Stromal cell of bone marrow (primary cell): ENCODE measurements at places on chromosomes 2 and 18.

DNA sequence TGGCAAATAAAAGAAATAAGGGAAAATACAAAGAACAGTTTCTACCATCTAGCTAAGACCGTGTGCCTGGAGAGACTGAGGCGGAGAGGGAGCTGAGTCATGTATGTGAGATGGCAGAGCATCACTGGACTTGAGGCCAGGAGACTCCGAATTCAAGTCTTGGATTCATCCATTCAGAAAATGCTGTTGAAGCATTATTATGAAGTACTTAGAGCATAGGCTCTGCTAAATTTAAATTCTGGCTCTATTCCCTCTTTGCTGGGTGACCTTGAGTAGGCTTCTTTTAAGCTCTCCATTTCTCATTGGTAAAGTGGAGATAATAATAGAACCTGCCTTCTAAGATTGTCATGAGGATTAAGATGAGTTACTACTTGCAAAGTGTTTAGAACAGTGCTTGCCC lies 34.7 kb downstream of the NPHP1 start:
- DNase-seq = no peak

GRCh38 chr2:9610781-9611548 lies 19.8 kb downstream of the YWHAQ start:
- DNase-seq = no peak

GRCh38 chr18:32276906-32277305 lies 87.1 kb downstream of the MEP1B start:
- no peak for DNase-seq

DNA sequence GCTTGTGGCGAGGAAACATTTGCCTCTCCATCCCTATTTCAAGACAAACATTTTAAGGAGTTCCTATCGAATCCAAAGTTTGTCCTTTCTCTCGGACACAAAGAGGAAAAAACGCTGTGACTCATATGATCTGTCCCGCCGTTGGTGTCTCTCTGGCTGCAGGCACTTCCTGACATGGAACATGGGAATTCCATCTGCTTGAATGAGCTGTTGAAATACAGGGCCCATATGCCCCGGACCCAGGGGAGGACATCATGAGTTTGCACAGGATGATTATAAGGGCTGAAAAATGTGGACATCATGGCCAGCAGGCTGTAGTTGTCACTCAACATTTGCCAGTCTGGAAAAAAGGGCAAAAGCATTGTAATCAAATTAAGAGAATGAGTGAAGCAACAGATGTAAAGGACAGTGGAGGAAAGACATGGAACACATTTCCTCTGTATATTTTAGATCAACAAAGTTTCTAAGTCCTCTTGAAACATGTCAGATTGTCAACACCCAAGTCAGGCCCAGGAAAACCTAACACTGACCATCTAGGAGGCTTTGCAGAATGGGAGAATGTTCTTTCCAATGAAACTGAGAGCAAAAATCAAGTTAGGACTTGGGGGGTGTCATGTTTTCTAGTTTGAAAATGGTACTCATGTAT lies 103.2 kb upstream of the SMIM21 start:
- DNase-seq = no peak

GRCh38 chr2:158099716-158100115 lies 2.0 kb upstream of the UPP2 start:
- DNase-seq = peak; percentile 11

DNA sequence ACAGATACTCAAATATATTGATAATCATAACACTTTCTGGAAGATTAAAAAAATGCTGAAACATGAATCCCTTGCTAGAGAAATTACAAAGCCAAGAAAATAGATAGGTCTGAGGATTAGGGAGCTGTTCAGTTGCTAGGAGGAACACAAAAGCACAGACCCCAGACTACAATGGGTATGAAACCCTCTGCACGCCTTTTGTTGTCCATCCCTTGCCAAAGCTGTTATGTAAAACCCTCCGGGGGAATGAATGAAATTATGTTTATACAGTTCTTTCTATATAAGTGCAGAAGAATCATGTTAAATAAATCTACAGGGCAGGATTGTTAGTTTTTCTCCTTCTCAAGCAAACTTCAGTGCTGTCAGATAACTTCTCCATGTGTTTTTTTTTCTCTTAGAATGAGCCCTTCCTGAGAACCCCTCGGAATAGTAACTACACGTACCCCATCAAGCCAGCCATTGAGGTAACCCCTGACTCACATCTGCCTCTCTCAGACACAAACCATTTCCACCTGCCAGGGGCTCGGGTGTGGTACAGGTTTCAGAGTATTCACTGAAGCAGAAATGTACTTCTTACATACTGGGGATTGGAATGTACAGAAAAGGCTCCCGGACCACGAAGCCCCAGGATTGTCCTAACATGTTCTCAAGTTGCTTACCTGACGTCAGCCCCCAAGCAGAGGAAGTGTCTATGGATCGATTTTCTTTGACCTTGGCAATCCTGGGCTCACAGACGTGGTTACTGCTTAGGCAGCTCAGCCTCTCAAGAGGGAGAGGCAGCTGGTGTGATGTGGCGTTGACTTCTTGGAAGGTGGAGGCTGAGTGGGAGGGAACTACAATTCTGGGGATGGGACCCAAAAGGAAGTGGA lies 118.0 kb downstream of the PLB1 start:
- DNase-seq = no peak

- DNase-seq = no peak
Observed at GRCh38 chr2:71618327-71619113, 165.2 kb downstream of the DYSF start.

- DNase-seq = no peak
Observed at GRCh38 chr18:42363446-42364441, 408.7 kb downstream of the PIK3C3 start.

GRCh38 chr2:137892739-137893138 lies 71.5 kb upstream of the HNMT start:
- no peak for DNase-seq

DNA sequence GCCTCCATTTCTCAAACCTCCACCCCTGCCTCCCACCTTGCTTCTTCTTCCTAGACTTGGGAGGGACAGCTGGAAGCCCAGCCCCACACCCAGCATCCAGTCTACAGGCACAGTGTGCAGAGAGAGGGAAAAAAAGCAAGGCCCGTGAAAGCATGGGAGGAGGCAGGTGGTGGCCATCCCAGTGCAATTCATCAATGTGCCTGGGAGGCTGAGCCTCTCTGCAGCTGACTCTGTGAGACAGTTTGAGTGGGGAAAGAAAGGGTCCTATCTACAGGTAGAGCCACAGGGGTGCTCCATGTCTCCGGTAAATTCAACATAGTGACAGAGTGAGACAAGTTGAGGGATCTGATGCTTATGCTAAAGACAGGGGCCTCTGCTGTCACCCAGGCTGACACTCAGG lies 340.6 kb downstream of the DYSF start:
- DNase-seq = no peak

- DNase-seq = no peak
Observed at GRCh38 chr2:211351987-211352386, 795.6 kb downstream of the CPS1 start.

- DNase-seq = no peak
Observed at GRCh38 chr2:181642086-181642485, 14.8 kb downstream of the CERKL start.

DNA sequence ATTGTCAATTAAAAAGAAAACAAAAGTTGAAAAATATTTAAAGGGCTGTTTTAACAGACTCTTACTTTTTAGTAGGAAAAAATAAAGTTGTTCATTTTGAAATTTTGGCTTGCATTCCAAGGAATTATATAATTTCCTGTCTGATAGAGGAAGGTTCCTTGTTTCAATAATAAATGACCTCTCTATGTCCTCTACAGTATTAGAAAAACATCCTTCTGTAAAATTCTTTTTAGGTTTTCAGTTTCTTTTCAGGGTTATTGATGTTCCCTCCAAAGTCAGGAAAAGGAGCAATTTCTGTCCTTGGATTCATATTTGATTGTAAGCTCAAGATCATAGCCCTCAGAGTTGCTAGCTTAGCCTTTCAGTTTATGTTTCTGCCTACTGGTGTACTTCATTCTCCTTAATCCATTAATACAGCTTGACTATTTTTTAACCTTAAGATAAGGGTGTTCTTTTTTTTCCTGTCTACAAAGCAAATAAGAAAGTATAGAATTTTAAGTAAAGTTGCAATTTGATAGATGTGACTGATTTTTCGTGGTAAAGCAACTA lies 125.2 kb upstream of the COL3A1 start:
- no peak for DNase-seq

DNA sequence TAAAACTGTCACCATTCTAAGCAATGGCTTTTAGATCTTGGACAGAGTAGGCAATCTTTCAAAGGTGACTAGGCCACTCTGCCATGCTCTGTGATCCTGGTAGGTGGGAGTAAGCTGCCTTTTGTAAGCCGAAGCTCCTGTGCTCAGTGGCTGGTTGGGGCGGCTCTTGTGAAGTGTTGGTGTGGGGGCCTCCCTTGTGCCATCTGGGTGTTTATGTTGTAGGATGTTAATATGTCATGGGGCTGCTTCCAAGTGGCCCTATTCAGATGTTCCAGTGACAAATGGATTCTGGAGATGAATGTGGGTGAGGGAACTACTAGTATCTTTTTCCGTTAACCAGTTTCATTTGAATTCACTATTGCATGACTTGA lies 116.8 kb upstream of the SPRED2 start:
- DNase-seq = no peak

DNA sequence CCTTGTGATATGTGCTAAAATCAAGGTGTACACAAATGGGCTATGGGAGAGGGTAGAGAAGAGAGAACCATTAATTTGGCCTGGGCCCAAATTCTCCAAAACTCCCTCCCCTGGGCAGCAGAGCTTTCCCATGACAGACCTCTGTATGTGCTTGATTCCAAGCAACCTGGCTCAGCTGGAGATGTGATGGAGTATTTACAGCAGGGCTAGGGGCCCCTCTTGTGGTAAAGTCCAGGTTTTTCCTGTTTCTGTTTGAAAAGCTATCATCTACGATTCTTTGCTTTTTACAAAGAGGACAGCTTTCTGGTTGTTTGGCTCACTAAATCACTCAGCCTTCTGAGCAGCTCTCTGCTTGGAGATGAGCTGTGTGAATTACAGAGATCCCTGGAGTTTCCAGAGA lies 40.3 kb downstream of the KCNS3 start:
- no peak for DNase-seq

GRCh38 chr2:72162574-72162973 lies 14.9 kb upstream of the CYP26B1 start:
- DNase-seq = no peak

DNA sequence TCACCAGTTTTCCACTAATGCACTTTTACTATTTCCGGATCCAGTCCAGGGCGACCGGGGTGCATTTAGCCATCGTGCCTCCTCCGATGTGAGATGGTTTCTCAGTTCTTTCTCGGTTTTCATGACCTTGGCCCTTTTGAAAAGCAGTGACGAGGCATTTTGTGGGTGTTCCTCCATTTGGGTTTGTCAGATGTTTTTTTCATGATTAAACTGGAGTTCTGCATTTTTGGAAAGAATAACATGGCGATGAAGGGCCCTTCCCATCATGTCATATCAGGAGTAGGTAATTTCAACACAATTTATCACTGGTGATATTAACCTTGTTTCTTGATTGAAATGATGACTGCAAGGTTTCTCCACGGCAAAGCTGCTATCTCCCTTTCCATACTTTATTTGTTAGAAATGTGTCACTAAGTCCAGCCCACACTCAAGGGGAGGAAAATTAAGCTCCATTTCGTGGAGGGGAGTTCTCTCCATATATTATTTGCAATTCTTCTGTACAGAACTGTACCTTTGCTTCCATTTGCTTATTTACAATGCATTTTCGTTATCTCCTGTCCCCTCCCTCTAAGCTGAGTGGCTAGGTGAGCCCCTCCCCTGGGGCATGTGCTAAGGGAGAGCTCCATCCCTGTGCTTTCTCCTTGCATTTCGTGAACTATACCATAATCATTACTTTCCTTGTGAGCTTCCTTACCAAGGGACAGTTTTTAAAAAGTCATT lies 8.9 kb upstream of the KLF11 start:
- DNase-seq = no peak

DNA sequence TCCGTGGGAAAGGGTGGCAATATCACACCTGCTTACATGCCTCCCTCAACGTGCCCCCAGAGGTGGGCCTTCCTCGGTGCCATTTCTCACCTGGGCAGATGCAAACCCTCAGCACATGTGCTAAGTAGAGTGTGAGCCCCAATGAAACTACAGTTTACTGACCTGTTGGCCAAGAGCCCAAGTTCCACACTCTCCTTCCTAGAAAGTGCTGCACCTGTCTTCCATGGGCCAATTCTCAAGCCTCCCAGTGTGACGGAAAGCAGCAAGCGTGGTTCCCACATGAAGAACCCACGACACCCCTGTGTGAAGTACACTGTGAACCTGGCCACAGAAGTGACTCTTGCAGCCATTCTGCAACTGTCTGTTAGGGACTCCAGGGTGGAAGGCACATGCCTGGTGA lies 73.7 kb downstream of the UXS1 start:
- DNase-seq = no peak

DNA sequence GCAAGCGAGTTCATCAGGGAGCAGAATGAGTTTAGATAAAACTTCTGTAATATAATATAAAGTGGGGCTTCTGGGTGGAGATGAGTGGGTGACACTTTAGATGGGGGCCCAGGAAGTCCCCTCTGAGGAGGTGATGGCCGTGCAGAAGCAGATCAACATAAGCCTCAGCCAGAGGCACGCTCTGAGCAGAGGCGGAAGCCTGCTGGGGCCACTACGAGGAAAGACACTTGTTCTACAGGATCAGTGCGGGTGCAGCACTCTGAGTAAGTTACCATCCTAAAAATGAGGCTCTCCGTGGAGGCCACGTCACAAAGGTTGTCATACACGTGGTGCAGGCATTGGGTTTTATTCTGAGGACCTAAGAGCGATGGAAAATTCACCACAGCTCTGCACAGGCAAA lies 22.3 kb downstream of the TMEM18 start:
- no peak for DNase-seq

DNA sequence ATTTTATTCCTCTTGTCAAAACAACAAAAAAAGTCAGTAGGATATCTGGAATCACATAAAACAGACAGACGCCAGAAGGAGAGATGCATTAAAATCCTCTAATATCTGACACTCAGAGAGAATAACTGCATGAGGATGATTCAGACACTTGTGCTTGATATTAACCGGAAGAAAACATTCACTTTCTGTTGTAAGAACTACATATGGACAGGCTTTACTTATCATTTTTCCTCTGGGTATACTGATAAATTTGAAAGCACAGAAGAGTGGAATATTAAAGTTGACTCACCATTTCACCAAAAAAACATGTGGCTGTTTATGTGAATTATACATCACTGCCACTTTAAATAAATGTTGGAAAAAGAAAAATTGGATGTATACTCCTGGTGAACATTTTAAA lies 589.1 kb upstream of the CDH2 start:
- DNase-seq = peak; percentile 23

- no peak for DNase-seq
Observed at GRCh38 chr18:24731158-24731557, 270.7 kb downstream of the HRH4 start.

- peak; percentile 94 for DNase-seq
Observed at GRCh38 chr2:217279556-217279955, 419.7 kb upstream of the TNP1 start.

GRCh38 chr2:122884889-122885288 lies 1129.4 kb downstream of the TSN start:
- no peak for DNase-seq
